ENCODE measurements at places on chromosomes 1 and 21.

- DNase-seq: no peak
These were observed 118.3 kb downstream of the TGFB2 start for GRCh38 chr1:218463194-218464156.

GRCh38 chr1:46948629-46949416 is 7.5 kb upstream of the CYP4A11 start:
- DNase-seq: no peak

DNA sequence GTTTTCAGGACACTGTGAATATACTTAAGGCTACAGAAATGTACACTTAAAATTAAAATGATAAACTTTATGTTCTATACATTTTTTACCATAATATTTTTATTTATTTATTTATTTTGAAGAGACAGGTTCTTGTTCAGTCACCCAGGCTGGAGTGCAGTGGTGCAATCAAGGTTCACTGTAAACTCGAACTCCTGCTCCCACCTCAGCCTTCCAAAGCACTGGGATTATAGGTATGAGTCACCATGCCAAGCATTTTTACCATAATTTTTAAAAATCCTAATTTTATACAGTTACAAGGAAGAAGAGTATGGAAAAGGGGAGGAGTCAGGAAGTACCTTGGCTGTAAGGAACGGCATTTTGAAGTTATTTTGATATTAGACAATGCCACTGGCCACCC is 23.6 kb upstream of the ANGPTL3 start:
- DNase-seq: no peak

GRCh38 chr1:81466961-81467360 is 333.8 kb upstream of the ADGRL2 start:
- no peak for DNase-seq

DNA sequence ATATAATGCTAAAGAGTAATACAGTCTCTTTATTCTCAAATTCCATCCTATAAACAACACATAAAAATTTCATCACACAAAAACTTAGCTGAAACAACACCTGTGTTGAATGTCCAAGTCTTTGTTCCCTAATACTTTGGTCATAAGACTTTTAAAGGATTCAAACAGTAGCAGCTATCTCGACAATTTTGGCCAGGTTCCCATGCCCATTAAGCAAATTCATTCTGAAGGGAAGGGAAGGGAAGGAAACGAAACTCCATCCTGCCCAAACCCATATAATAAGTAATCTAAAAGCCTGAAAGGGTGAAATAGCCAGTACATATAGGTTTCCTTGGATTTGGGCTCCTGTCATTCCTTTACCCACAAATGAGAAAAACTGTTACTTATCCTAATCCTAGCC is 7.5 kb downstream of the IVNS1ABP start:
- DNase-seq: no peak

DNA sequence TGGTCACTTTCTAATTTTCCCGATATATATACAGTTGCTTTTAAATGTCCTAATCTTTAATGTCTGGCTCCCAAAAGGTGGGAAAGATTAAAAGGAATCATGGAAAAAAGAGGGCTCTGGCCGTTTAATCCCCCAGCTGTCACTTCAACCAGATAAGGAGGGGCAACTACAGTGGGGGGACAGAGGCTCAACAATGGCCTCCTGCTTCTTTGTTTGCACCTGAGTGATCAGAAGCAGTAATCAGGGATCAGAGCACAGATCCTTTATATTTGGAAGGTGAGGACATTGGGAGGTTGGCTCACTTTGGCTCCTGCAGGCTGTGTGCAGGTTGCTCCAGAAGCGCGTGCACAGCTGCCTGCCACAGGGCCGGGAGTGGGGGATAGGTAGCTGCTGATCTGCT is 212.8 kb downstream of the FMN2 start:
- no peak for DNase-seq
